ENCODE measurements at places on chromosomes 7 and 10. TPM values are rescaled to one million over a fixed set of nuclear protein-coding genes. Genes with fewer than 3 reads are reported as not detected.

The MRPS17 gene
- 23.3 TPM for total RNA-seq

The TLX1 gene
- not detected for total RNA-seq

The SORCS1 gene
- 1.2 TPM for total RNA-seq

The DGKI gene
- 0.29 TPM for total RNA-seq

The DPYSL4 gene
- 18.4 TPM for total RNA-seq

The MACC1 gene
- total RNA-seq, result not detected

The PRLHR gene
- total RNA-seq, result not detected

The SH2D4B gene
- total RNA-seq, result 0.07 TPM

The DUSP5 gene
- total RNA-seq, result 9.5 TPM

The P4HA1 gene
- 95.5 TPM for total RNA-seq

The CAV1 gene
- 219 TPM for total RNA-seq

GRCh38 chr7:128830231-128831177 is at the start of gene FLNC:
Gene FLNC (plus strand): TSS chr7:128830406. CDS start chr7:128830638, 232 bp downstream.
- DNase-seq, result no peak

DNA sequence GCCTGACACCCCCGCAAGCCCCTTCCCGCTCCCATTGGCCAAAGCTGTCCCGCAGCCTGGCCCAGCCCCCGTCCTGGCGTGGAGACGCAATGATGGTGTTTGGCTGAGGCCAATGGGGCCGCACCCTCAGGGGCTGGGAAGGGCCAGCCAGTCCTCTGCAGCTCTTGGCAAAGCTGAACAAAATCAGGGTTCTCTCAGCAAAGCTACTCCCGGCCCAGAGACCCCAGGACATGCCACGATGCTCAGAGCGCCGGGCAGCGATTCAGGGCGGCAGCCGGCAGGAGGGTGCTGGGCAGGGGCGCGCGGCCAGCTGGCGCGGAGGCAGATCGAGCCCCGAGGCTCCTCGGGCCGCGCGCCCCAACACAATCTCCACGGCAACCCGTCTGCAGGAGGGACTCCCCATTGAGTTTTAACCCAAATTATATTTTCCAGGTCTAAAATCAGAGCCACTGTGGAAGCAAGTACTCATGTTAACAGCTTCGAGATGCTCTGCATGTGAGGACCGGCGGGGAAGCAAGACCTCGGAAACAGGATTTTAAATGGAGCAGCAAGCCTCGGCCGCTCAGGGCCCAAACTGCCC is 8.8 kb upstream of the CNPY1 start:
- DNase-seq, result no peak

DNA sequence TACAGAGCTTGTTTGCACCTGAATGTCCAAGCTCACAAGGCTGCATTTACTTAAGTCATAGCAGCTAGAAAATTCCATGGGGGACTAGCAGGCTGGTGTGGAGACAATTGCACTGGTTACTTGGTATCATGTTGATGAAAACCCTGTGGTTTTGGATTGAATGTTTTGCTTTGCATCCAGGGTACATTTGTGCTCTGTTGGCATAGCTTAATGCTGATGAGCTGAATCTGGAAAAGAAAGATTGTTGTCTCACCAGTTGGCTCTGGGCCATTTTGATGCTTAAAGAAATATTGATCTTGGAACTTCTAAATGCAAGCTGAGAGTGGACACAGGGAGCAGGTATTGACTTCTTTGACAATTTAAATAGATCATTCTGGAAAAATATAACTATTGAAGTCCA is 122.5 kb upstream of the MBL2 start:
- DNase-seq, result no peak

DNA sequence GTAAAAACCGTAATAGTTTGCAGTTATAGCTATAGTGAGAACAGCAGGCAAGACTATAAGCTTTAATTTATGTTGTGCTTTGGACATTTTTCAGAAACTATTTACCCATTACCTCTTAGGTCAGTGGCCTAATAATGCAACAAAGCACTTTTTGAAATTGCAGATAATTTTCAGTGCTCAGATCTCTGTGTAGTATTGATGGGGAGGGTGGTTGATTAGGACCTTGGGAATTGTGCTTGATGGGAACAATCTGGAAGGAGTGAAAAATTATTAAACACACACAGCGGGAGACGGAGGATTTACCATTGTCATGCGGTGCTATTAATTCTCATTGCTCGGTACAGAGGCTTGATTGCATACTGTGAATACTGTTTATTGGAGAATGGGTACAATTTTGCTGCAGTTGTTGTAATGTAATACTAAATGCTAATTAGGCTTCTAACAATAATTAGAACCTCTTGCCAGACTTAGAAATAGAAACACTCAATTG is 304.8 kb downstream of the LRMDA start:
- no peak for DNase-seq

DNA sequence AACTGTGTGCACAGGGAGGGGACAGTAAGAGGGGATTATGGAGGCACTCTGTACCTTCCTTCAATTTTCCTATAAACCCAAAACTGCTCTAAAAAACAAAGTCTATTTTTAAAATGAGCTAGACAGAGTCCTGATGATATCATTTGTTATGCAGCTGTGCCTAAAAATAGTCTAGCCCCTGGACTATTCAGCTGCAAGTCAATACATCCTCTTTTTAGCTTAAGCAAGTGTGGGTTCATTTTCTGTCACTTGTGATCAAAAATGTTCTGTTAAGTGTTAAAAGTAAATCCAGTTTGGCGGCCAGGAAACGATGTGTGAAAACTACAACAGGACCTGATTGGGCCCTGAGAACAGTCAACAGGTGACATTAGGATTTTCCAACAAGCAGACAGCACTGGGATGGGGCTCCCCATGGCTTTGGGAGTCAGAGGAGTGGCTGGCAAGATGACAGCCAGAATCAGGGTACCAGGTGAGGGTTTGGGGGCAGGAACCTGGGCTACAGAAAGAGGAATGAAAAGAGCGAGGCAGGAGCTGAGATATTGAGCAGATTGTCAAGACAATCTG is 33.9 kb downstream of the FAM107B start:
- DNase-seq, result no peak

DNA sequence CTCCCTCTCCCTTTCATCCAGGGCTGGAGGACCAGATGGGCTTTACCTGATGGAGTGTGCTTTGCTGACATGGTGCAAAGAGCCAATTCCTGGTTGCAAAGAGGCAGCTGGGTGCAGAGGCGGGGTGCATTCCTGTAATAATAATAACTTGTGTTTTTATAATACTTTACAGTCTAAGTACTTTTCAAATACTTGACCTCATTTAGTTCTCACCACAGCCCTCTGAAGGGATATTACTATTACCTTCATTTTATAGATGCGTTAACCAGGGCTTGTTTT is 70.4 kb downstream of the TCF7L2 start:
- no peak for DNase-seq

- no peak for DNase-seq
These were observed 42.2 kb downstream of the SUFU start for GRCh38 chr10:102545997-102546396.

DNA sequence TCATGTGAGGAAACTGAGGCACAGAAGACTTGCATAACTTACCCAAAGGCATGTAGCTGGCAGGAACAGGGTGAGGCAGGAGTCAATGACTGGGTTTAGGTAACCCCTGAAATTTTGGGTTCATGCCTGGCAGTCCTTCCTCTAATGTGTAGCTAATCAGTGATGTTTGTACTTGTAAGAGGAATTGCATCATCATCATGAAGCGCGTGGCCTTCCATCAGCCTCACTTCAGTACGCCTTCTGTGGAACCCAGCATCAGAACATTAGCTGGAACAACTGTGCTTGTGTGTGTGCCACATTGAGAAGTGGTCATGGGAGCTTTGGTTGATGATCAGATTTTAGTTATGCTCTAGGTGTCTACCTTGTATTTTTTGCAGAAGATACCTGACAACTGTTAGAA is 18.2 kb upstream of the STMP1 start:
- no peak for DNase-seq

DNA sequence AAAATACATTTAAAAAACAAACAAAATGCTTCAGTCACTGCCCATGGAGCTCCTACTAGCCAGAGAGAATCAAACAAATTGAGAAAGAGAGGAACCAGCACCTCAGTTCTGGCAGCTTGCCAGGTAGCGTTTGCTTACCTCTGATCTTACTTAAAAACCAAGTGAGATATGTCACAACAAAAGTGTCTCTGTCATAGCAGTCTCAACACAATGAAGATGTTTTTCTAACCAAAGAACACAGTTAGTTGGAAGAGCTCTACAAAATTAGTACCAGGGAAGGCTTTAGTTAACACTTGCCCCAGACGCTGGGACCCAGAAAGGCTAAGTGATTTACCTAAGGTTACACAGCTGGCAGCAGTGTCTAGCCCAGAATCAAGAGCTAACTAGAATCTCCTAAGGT is 3.4 kb downstream of the DOCK4 start:
- no peak for DNase-seq

DNA sequence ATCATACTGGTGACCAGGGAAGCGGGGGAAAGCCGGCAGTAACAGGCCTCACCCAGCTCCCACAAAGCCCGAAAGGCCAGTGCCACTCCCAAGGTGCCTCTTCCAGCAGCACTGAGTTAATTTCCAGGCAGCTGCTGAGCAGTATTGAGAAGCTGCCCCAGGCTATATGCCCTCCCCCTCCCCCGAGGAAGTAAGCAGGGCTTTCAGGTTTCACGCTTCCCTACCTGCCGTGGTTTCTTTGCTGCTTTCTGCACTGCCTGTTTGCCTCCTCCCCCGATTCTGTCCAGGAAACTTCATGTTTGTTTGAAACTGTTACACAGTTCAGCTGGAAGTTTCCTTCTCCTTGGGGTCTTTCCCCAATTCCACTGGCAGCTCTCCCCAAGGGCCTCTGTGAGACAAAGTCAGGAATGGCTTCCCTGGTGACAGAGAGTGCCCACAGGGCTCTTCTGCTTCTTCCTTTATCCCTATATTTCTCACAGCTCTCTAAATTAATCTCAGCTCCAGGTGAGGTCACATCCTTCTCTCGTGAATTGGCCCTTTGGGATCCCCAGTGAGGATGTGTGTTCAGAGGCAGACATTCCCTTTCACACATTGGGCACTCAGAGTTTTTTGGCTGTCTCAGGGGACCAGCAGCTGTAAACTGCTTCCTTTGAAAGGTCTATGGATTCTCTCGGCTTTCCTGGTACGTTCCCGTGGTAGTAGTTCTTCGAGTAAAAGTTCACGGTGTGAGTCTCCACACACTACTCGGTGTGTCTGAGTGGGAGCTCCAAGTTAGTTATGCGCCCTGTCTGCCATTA is 19.4 kb downstream of the C1GALT1 start:
- no peak for DNase-seq

DNA sequence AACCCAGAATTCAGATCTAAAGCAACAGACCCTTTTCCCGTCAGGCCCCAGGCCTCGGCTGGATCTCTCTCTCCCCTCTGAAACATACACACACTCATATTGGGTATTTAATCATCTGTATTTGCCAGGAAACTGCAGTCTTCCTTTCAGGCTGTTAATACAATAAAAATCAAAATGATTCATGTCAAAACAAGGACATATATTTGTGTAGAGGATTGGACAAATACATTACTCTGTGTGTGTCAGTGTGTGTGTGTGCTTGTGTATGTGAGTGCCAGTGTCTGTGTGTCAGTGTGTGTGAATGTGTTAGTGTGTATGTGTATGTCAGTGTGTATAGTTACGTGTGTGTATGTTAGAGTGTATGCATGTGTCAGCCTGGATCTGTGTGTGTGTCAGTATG is 90.8 kb downstream of the JCAD start:
- DNase-seq, result no peak

GRCh38 chr7:20343205-20343604 is 12.5 kb downstream of the ITGB8 start:
- no peak for DNase-seq

DNA sequence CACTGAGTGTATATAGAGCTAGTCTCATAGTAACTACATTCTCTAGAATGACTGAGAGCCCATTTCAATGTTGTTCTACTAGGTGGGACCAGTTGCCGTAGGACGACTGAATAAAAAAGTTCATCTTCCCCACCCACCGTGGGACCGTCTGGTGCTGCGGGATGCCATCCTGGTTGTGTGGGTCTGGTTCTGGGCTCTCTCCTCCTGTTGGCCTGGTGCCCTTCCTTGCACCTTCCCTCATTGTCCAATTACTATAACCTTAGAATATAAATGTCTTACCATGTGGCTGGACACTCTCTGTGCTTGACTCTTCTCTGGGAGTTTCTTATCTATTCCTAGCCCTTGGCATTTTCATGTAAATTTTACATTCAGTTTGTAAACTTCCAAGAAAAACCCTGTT is 344.4 kb downstream of the TCERG1L start:
- DNase-seq, result no peak

GRCh38 chr7:14639329-14639728 is 263.2 kb downstream of the DGKB start:
- DNase-seq, result no peak

- DNase-seq, result no peak
These were observed 143.1 kb downstream of the ZNF365 start for GRCh38 chr10:62517252-62517651.

DNA sequence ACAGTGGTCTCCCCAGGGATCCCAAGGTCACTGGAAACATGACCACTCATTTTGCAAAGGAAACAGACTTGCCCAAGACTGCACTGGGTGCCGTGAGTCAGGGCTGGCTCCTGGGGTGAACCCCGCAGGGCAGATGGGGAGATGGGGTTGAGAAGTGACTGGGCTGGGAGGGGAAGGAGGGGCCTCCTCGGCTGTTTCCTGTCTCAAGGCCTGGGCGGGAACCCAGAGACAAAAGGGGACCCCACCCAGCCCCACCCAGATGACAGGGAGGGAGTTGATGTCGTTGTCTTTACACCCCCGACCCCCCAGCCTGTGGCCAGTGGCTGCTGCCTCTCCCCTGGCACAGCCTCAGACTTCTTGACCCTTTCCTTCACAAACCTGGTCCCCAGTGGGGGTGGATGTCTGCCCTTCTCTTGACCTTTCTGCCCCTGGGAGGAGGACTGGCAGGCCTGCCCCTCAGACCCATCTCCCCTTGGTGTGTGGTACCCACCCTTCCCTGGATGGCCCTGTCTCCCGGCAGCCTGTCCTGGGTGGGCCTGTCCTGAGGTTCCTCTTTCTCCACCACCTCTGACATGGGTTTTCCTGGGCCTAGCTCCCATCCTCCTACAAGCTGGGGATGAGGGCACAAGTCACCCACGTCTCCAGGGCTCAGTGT is 1.4 kb downstream of the MYO1G start:
- DNase-seq, result peak; percentile 87
